Skin of body (tissue), 3 donors: ENCODE measurements at places on chromosomes 1 and 21. TPM values are rescaled to one million over a fixed set of nuclear protein-coding genes. Genes with fewer than 3 reads are reported as not detected.

The IARS2 gene
- total RNA-seq, result 70.9 TPM

The LCE3E gene
- 1.3 TPM for total RNA-seq

The MRPL24 gene
- total RNA-seq, result 35.5 TPM

The PEX19 gene
- 50.1 TPM for total RNA-seq

The TMIGD3 gene
- total RNA-seq, result 0.30 TPM

The TDRD10 gene
- total RNA-seq, result 0.69 TPM

The RGS8 gene
- not detected for total RNA-seq

The SLC45A3 gene
- 2.7 TPM for total RNA-seq

The NBPF4 gene
- total RNA-seq, result not detected

The CELA2A gene
- not detected for total RNA-seq

The AMY2A gene
- not detected for total RNA-seq

The RBP7 gene
- 11.6 TPM for total RNA-seq

The PADI2 gene
- total RNA-seq, result 11.8 TPM
